ENCODE measurements at places on chromosomes 3 and 15.

DNA sequence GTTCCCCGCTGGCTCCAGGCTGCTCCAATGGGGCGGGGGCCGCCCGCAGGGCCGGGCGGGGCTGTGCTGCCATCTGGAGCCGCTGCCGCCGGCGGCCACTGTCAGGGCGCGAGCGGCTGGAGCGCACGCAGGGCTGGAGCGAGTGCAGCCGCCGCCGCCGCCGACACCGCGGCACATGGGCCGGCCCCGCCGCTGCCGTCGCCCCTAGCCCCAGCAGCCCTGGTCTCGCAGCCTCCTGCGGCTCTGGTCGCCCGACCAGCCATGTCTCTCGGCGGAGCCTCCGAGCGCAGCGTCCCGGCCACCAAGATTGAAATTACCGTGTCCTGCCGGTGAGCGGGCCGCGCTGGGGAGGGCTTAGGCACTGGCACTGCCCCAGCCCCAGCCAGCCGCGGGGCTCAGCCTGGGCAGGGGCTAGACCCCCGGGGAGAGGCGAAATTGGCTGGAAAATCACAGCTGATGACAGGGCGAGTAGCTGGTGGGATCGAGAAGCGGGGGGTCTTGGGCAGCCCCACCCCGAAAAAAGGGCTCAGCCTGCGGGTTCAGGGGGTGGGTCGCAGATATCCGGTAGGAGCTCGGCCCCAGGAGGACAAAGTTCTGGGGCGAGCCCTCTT, at the start of gene CPNE9:
CPNE9 (plus strand) TSS at position 98 of the 611 bp plus-strand sequence; CDS start at position 262, 164 bp downstream.
- peak; percentile 41 for DNase-seq

GRCh38 chr3:159472611-159473010, 516.0 kb upstream of the IL12A start:
- no peak for DNase-seq

GRCh38 chr3:113075588-113075987, 84.8 kb downstream of the GTPBP8 start:
- DNase-seq: no peak

DNA sequence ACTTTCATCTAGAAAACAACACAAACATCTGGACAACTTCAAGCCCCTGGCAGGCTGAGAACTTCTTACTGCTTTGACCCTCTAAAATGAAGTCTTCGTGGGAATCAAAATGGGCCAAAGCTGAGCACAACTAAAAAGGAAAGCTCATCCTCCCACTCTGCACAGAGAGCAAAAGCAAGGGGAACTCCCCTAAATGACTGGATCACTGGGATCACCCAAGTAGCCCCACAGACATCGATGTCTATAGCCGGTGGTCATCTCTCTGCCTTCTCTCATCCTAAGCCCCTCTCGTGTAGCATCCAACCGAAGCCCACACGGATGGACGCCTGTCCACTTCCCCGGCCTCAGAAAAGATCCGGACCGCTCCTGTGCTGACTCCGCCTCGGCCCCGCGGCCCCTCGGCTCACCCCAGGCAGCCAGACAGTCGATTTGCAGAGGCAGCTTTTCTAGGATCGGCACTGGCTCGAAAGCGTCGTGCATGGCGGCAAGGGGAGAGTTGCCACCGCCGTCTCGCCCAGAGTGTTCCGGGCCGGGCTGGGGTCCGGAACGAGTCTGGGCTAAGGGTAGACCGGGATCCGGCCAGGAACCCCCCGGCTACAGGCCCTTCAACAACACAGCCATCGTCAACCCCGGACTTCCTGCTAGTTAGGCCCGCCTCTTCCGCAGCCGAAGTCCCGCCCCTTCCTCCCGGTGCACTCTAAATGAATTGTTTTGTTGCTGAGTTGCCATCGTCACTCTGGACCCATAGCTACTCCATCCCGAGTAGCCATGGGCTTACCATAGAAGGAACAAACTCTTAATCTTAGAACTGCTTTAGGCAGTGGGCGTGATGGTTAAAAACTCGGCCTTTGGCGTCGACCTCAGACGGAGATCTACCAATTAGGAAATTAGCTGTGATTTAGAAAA, at the start of gene VPS39:
VPS39 (minus strand) TSS at position 631 of the 906 bp plus-strand sequence; CDS start at position 480, 151 bp downstream.
- peak; percentile 92 for DNase-seq

DNA sequence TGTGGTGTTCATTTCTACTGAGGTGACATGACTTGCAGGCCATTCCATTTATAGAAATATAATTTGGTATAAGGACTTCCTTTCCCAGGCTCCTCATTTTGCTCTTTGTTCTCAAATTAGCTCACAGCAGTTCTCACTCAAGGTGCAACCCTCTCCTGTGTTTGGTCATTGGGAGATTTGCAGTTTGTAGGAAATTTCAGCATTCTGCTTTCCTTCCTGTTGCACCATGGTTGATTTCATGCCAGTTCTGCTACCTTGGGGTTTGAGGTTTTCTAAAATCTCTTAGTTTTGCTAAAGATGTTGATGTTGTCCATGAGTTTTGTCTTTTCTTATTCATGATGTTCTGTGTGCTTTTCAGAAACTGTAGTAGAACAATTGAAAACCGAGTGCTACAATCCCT, 65.7 kb upstream of the PROK2 start:
- DNase-seq: no peak

DNA sequence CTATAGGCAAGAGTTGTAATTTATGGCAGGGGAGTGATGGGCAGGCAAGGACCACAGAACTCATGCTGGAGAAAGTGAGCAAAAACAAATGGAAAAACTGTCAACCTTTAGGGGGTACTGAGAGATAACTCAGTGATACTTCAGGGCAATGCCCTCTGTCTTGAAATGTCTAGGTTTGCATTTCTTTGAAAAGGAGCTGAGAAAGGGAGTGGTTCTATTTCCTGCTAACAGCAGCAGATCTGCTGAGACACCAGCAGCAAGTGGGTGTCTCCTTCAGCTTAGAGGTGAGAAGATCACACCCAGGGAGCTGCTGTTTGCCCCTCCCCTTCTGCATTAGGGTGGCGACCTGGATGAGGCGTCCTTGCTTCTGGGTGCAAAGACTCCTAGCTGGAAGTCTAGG, 42.3 kb upstream of the XIRP1 start:
- no peak for DNase-seq

GRCh38 chr3:46447228-46447985, 17.3 kb downstream of the LTF start:
- DNase-seq: no peak

Measured in H9 (cell line).